SJCRH30 (cell line): ENCODE measurements at places on chromosomes 12 and 14.

- DNase-seq, result peak; percentile 67
These were observed 6.7 kb downstream of the BCL7A start for GRCh38 chr12:122028165-122028904.

- no peak for DNase-seq
These were observed 75.0 kb upstream of the CCDC60 start for GRCh38 chr12:119259484-119259883.

DNA sequence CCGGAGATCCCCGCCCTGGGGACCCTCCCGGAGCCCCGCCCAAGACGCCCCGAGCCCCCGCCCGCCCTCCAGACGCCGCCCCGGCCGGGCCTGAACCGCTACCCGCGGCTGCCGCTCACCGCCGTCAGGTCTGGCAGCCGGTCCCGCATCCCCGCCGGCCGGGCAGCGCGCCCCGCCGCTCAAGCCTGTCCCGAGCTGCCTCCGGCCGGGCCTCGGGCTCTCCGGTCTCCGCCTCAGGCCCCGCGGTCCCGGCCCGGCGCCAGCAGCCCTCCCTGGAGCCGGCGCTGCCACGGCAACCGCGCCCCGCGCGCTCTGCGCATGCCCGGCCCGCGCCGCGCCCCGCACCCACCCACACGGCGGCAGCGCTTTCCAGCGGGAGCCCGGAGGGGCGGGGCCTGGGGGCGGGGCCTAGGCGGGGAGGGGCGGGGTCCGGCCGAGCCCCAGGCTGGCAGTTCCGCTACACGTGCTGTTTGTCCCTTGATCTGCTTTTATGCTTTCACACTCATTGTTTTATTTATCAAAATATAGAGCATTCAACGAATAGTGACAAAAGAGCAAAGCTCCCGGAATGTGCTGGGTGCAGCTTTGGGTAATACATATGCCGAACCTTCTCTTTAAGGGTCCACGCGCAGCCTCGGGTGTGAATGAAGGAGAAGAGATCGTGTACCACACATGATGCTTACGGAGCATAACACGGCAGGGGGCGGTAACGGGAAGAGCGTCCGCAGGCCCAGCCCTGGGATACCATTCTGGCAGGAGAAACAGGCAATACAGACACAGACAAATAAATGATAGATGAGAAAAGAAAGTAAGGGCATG, at the start of gene STX2:
TSS of gene STX2 (minus strand) at position 300 of the 819 bp plus-strand sequence. CDS start at position 149, 151 bp downstream.
- DNase-seq, result peak; percentile 84

DNA sequence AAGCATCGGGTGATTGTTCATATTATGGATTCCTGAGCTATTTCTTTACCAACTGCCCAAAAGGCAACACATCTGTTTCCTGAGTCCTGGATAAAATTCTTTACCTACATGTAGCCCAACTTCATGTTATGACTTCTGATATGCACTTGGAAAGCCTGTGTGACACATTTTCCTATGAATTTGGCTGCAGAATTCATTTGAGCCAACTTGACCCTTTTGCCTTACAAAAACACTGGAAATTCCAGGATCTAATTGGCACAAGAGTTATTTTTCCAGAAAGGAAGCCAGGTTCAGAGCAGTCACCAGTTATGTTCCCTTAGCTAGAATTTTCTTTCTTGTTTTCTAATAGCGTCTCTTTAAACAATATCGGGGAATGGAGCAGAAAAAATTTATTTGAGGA, 202.5 kb upstream of the LRIG3 start:
- DNase-seq, result no peak

GRCh38 chr14:21302013-21302835, 22.3 kb downstream of the RPGRIP1 start:
- no peak for DNase-seq

GRCh38 chr14:95206534-95206933, 49.2 kb upstream of the DICER1 start:
- no peak for DNase-seq

DNA sequence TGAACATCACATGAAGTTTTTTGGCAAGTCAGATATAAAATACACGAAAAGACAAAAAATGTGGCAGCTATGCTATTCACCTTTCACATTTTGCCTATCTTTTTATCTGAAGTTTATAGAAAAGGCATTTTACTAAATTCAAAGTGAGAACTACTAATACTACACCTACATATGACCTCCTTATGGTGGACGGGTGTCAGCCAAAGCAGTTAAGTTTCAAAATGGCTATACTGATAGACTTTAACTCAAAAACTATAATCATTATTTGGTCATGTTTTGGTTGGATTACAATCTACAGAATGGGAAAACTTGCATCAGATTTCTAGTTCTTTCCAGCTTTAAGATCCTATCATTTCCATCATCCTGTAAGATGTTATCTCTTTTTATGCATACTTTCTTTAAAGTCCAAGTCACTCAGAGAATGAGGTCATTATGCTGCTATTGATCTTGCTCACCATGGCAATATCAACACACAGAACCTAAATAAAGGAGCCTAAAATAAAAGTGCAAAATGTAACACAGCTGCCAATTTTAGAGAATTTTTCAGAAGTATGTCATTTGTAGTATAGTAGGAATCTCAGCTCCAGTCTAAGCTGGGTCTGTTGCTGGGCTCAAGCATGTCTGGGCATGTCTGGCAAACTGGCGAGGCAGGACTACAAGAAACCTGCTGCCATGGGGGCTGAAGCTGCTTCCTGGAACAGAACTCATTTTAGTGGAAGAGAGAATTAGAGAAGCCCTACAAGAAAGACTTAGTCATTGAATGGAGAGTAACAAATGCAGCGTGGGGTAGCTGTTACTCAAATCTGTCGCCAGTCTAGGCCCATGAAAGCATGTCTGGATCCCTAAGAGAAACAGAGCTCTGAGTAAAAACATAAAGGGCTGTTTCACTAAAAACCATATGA, 7.6 kb upstream of the AEBP2 start:
- peak; percentile 59 for DNase-seq

DNA sequence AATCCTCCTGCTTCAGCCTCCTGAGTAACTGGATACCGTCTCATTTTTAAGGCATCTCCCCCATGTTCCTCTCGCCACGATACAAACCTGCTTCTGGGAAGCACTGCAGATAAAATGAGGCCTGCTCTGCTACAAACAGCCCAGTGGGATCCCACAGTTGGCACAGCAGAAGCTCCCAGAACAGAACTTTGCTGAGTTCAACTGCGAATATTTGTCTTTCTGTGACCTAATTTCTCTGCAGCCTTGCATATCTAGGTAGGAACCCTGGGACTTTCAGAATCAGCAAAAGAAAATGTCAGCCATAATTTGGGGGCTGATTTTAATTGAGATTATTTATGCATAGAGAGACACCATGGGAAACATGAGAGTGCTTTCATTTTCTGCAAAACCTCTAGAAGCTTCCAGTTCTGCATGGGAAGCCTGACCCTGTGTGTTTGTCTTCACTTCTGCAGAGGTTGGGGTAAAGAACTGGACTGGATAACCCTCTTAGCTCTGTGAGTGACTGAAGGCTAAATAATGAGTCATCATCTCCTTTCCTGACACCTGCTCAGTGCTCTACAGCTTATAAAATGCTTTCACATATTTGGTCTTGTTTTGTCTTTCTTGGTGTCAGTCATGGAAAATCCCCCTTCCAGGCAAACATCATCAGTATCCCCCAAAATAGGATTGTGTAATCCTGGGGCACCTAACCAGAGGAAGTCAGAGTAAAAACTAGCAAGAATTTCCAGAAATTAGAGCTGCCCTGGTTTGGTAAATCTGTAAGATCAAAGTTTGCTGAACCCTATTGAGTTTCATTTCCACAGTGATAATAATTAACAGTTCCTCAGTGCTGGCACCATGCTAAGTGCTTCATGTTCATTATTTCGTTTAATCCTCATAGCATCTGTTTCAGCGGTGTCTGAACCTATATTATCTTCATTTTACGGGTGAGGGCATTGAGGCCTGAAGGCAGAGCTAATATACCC, 185.8 kb downstream of the SLC15A4 start:
- no peak for DNase-seq

DNA sequence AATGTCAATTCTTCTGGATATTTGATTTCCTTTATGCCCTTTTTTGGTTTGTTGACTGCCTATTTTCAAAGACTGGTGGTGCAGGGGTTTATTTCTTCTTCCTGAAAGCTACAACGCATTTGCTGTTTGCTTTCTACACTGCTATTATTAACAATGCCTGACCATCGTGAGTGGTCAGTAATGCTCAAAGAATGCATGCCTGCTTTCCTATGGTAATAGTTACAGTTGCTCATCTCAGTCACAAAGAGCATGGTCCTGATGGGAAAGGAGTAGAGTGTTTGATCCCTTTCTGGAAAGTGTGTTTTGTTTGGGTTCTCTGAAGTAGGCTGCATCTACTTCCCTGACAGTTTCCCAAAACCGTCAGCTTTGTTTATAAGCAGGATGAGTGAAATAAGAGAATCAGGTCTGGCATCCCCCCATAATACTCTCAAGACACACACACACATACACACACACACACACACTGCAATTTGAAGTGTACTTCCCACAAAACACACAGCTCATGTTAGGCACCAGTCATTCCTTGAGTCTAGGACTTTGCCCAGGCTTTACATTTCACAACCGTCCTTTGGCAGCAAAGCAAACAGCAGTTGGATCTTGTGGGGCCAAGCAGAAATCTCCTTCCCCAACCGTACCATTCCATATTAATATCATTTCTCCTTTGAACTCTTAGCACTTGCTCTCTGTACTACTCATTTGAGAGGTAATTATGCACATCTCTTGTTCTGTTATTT, 56.6 kb downstream of the SUDS3 start:
- no peak for DNase-seq

- DNase-seq, result no peak
These were observed 1.8 kb upstream of the CHST11 start for GRCh38 chr12:104454997-104455396.

DNA sequence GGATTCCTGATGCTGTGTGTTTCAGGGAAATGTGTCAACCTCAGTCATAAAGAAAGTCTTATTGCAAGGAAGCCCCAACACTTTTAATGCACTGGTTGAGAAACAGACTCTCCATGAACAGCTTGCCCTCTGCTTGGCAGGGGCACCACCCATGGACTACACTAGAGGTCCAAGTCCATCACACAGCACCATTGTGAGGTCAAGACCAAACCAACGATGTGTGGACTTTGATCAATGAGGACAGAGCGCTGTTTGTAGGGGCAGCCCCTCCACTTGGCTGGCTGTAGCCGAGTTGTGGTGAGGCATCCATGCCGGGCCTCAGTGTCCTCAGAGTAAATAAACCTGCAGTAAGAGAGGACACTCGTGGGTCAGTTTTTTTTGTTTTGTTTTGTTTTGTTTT, 29.8 kb downstream of the ZFYVE21 start:
- DNase-seq, result no peak

DNA sequence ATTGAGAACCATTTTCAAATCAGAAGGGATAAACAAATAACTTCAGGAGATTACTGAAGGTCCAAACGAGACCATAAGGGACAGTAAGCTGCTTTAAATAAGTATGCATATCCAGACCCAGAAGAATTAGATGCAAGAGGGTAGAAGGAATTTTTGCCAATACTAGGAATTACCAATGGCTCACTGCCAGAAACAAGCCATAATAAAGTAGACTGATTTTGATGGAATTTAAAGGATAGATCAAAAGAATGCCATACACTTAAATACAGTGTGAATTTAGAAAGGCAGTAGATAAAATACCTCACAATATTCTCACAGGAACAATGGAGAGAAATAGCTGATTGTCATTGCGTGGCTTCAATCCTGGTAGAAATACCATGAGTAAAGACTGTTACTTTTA, 5.3 kb downstream of the ANKS1B start:
- DNase-seq, result no peak

DNA sequence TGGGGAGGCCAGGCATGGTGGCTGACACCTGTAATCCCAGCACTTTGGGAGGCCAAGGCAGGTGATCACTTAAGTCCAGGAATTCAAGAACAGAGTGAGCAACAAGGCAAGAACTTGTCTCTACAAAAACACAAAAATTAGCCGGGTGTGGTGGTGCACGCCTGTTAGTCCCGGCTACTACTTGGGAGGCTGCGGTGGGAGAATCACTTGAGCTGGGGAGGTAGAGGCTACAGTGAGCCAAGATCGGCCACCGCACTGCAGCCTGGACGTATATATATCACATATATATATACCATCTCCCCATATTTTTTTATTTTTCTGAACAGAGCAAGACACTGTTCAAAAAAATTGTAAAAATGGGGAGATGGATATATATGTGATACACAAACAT, 19.5 kb downstream of the CKAP4 start:
- DNase-seq, result no peak

GRCh38 chr12:2324387-2324786, 271.6 kb downstream of the CACNA1C start:
- peak; percentile 67 for DNase-seq

GRCh38 chr14:90426663-90427062, 29.8 kb downstream of the CALM1 start:
- no peak for DNase-seq

- no peak for DNase-seq
These were observed 78.7 kb downstream of the NEDD1 start for GRCh38 chr12:96985515-96986362.

GRCh38 chr14:89504091-89504490, 87.1 kb upstream of the FOXN3 start:
- no peak for DNase-seq

DNA sequence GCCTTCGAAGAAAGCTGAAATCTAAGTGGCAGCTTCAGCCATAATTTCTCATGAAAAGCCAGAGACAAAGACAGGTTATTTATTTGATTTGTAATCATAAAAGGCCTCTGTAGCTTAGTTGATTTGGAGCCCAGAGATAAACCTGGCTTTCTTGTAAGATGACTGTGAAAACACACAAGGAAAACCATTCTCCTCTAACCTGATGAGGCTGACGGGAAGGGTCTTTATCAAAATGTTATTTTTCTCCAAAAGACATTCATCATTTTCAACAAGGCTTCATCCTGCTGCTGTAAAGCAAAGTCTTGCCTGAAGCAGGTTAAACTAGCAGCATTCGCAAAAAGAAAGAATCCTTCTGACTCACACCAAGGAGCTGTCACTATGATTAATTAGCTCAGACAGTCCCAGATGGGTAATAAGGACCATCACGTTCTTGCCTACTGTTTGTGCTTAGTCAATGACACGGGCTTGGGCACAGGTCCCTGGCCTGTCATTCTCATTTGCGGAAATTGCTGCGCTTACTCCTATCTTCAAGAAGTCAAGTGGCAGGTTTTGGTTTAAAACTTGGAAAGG, 286.6 kb downstream of the C12orf75 start:
- no peak for DNase-seq

GRCh38 chr12:107288414-107289127, 195.2 kb upstream of the CRY1 start:
- no peak for DNase-seq

DNA sequence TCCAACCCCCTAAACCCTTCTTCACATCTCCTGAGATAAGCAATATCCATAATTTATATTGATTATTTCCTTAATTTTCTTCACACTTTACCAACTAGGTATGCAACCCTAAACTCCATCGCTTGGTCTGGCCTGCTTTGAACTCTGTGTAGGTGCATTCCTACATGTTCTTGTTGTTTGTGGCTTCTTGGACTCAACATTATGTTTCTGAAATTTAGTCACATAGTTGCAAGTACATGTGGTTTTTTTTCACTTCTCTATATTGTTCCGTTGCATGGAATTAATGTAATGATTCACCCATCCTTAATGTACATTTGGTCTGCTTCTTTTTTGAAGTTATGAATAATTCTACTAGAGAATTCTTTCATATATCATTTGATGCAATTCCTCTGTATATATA, 1.6 kb upstream of the TAS2R30 start:
- no peak for DNase-seq
